RPMI7951 (cell line): ENCODE measurements at places on chromosomes 6 and 20.
A peak's percentile ranks its signal among the peaks of the same experiment; 100 is the strongest.

- DNase-seq: no peak
Measured at GRCh38 chr6:42257614-42258013, 40.0 kb upstream of the MRPS10 start.

DNA sequence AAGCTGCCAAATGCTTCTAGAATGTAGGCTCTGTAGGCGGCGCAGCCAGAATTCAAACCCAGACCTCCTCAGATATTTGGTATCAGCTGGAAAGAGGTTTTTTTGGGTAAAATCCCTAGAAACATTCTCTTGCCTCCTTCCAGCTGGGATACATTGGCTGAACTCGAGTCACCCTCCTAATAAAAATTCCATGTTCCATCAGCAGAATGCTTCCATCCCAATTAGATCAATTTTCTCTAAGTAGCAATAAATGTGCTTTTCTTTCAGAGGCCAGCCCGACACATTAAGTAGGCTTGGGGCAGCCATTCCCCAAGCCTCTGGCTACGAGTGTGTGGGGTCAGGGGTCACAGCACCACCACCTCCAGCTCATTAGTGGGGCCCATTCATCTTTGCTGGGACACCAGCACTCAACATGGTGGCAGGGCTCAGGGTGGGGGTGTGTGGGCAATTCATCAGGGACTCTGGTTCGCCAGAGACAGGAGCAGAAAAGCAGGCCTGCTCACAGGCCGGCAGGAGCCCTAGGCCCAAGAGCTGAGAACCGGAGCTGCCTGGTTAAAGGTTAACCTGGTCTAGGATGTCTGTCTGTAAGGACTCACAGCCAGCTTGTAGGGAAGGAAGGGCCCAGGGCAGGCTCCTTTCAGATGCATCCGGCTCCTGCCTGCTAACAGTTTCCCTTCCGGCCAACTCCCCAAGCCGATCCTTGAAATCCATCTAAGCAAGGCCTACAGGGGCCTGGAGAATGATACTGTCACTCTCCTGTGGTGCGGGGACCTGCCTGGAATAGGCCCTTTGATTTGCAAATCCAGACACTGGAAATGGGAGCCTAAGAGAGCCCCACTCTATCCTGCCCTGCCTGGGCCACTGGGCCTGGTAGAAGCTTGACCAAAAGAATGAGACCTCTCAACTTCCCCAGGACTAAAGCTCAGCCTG lies 159.1 kb upstream of the TOP1 start:
- DNase-seq: no peak

- DNase-seq: peak; percentile 25
Measured at GRCh38 chr6:144055121-144055931, 40.0 kb downstream of the SF3B5 start.

GRCh38 chr20:46764068-46764467 lies 54.6 kb downstream of the SLC2A10 start:
- peak; percentile 34 for DNase-seq

GRCh38 chr6:38391206-38391605 lies 248.5 kb downstream of the BTBD9 start:
- DNase-seq: peak; percentile 18

DNA sequence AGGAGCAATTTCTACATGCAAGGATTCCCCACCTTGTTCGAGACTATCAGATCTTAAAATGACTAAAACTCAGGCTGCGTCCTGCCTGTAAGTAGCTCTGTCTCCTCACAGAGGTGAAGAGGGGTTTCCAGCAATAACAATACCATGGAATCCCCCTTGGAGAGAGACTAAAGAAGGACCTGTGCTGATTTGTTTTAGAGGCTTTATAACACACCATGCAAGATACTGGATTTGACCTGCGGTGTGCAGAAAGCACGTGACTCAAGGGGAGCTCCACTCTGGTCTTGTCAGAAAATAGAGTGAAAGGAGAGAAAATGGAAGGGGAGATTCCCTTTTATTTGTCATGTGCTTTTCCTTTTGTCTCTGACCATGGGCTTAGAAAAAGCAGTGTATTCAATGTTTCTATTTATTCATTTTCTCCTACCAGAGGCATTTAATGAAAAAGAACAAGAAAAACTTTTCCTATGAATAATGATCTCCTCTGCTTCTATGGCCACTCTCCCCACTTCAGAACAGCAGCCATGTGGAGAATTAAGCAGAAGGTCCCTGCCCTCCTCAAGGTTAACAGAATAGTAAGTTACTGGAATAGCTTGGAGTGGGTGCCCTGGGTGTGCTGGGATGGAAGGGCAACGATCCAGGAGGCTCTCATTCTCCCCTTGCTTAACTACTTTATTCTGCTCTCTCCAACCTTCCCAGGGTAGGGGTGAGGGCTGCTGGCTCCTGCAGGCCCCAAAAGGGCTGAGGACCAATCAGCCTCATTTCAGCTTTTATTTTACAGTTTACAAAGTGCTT lies 19.2 kb upstream of the MRPS10 start:
- DNase-seq: no peak

DNA sequence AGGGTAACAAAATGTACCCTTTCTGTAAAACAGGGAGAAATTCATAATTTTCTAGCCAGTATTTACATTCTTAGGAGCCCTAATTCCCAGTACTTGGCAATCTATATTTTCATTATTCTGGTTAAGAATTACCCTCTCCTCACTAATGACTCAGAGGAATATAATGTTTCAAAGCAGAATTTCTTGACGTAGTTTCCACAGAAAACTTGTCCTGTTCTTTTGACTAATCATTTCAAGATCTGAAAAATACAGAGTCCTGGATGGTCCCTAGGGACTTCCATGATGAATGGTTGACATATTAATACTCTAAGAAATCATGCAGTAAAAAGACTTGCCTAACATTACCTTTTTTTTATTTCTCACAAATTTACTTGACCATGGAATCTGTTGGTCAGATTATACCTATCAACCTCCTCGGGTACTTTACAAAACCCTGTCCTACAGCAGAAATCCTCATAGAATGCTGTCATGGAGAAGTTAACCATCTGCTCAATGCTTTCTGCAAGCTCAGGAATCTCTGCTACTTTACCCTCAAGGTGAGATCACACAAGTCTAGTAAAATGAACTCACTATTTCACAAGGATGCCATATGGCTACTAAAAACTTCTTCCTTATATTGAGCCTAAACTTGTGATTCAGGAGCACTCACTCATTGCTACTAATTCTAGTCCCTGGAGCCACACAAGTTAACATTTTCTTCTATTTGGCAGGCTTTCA lies 202.1 kb upstream of the CNR1 start:
- DNase-seq: peak; percentile 59

- no peak for DNase-seq
Measured at GRCh38 chr6:99882128-99882702, 111.8 kb downstream of the MCHR2 start.

GRCh38 chr6:8219352-8219943 lies 117.1 kb upstream of the EEF1E1 start:
- peak; percentile 50 for DNase-seq

DNA sequence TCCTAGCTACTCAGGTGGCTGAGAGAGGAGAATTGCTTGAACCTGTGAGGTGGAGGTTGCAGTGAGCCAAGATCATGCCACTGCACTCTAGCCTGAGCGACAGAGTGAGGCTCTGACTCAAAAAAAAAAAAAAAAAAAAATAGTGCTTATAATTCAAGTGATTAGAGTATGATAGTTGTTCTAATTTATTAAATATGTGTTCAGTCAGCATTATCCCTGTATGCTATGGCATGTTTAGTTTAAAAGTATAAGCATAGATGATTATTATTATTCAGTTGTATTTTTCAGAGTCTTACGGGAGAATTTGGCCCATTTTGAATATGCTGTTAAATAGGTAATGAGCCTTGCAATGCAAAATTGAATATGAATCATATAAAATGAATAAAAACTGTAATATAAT lies 64.8 kb downstream of the UBR2 start:
- no peak for DNase-seq
